Activated CD4-positive, alpha-beta T cell treated with anti-CD3 and anti-CD28 coated beads, Interleukin-2, amount 10 ng/mL, durations not matched to agents 24 days and 14 days (primary cell): ENCODE measurements at places on chromosomes 2 and 18. TPM values are rescaled to one million over a fixed set of nuclear protein-coding genes. Genes with fewer than 3 reads are reported as not detected.

DNA sequence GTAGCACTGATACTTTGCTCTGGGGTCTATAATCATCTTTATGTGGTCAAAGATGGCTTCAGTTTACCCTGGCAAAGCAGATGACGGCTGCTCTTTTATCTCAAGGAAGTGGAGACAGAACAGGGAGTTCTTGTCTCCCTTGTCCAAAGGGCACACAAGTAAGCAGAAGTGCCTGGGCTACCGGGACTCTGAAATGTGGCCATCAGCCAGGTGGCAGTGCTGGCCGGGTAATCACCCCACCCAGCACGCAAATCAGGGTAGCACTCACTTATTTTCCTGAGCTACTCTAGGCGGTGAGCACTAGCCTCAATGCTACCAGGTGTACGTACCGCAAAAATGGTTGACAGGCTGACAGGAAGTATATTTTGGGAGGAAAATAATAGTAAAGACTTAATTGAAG, 119.7 kb upstream of the ETAA1 start:
- H3K27ac ChIP-seq: no peak overlapping the region
- DNase-seq: no peak
- H3K4me1 ChIP-seq: no peaks in the 10 kb centered on the region
- no peak overlapping the region for H3K4me3 ChIP-seq
- H3K27me3 ChIP-seq: no peaks in the 10 kb centered on the region

DNA sequence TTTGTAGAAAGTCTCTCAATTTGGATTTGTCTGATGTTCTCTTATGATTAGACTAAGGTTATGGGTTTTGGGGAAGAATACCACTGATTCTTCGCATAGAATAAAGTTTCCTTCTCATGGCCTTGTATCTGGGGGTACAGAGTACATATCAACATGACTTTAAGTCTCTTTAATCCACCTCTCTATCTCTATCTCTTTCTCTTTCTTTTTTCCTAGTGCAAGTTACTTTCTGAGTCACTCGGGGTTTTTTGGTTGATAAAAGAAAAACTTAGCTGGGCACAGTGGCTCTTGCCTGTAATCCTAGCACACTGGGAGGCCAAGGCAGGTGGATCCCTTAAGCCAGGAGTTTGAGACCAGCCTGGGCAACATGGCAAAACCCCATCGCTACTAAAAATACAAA, 100.1 kb upstream of the MAP4K3 start:
- no peak overlapping the region for H3K4me3 ChIP-seq
- peak overlapping the region; percentile 5 for H3K27ac ChIP-seq
- H3K4me1 ChIP-seq: peaks cover 9% of the 10 kb centered on the region
- peaks cover 5% of the 10 kb centered on the region for H3K27me3 ChIP-seq
- H3K36me3 ChIP-seq: no peaks in the 10 kb centered on the region

SLC30A3 gene
- 1.4 and 2.2 TPM in 2 replicates for total RNA-seq

TMEM200C gene
- total RNA-seq: not detected in 2 replicates

- H3K4me1 ChIP-seq: peaks cover 46% of the 10 kb centered on the region
- no peak for DNase-seq
- peaks cover 2% of the 10 kb centered on the region for H3K36me3 ChIP-seq
- H3K27ac ChIP-seq: peak overlapping the region; percentile 71
- peak overlapping the region; percentile 9 for H3K4me3 ChIP-seq
These were observed 152.6 kb upstream of the TTC39C start for GRCh38 chr18:23861805-23862470.

- no peaks in the 10 kb centered on the region for H3K36me3 ChIP-seq
- H3K4me3 ChIP-seq: no peak overlapping the region
- H3K4me1 ChIP-seq: peaks cover 3% of the 10 kb centered on the region
- no peak for DNase-seq
- no peak overlapping the region for H3K27ac ChIP-seq
These were observed 188.7 kb upstream of the SIX3 start for GRCh38 chr2:44752761-44753160.

GRCh38 chr2:240949791-240950705, 43.9 kb downstream of the CROCC2 start:
- H3K4me3 ChIP-seq: no peak overlapping the region
- H3K27me3 ChIP-seq: peaks cover 3% of the 10 kb centered on the region
- no peak overlapping the region for H3K27ac ChIP-seq
- DNase-seq: no peak
- H3K4me1 ChIP-seq: no peaks in the 10 kb centered on the region
